ENCODE measurements at places on chromosomes 1 and 21. TPM values are rescaled to one million over a fixed set of nuclear protein-coding genes. Genes with fewer than 3 reads are reported as not detected.
A peak's percentile ranks its signal among the peaks of the same experiment; 100 is the strongest.

Gene EIF4G3
- 12.5 TPM for total RNA-seq

Gene CCDC190
- total RNA-seq, result not detected

Gene GPR25
- total RNA-seq, result not detected

Gene SPRR3
- total RNA-seq, result not detected

Gene LRRC3
- 3.0 TPM for total RNA-seq

Gene DIO1
- total RNA-seq, result 155 TPM

GRCh38 chr1:52658795-52659194 lies 25.8 kb downstream of the SHISAL2A start:
- no peaks in the 10 kb centered on the region for H3K4me1 ChIP-seq
- H3K27ac ChIP-seq, result no peak overlapping the region
- no peak overlapping the region for H3K4me3 ChIP-seq
- DNase-seq, result no peak

GRCh38 chr1:48680411-48681035 lies 96.2 kb downstream of the BEND5 start:
- no peaks in the 10 kb centered on the region for H3K27me3 ChIP-seq
- H3K4me1 ChIP-seq, result peaks cover 47% of the 10 kb centered on the region
- no peak overlapping the region for H3K4me3 ChIP-seq
- peak overlapping the region; percentile 69 for H3K27ac ChIP-seq
- H3K36me3 ChIP-seq, result no peaks in the 10 kb centered on the region
- no peak for DNase-seq

DNA sequence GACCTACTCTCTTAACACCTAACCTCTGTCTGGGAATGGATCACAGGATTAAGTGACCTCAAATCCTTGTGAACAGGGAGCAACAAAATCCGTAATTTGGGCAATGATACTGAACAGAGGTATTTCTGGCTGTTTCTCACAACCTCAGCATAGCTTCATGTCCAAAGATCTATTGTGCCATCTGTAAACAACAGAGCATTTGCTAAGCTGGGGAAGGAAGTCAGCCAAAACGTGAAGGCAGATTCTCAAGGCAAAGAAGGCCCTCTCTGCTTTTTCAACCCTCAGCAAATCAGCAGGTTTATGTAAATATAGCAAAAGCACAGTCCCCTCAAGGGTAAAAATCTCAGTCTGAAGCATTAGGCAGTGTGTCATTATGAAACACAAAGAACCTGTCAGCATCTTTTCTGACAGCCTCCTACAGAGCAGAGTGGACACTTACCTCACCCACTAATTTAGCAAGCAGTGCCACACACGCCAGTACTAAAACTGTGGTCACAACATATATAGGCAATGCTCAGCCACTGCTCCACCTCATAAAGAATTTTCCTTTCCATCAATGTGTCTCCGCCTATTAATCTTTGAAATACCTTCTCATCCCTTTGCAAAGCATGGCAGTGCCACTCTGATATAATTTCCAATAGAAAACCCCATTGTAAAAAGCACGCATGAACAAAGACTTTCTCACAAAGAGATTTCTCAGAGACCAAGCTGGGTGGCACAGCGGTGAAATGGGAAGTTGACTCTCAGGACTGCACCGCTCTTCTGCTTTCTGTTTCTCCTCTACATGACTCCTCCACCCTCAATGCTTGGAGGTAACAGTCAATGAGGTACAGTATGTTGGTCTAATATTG lies 188.0 kb downstream of the RERE start:
- H3K4me1 ChIP-seq, result peaks cover 40% of the 10 kb centered on the region
- H3K27ac ChIP-seq, result peak overlapping the region; percentile 64
- H3K36me3 ChIP-seq, result no peaks in the 10 kb centered on the region
- no peaks in the 10 kb centered on the region for H3K27me3 ChIP-seq
- no peak overlapping the region for H3K4me3 ChIP-seq

DNA sequence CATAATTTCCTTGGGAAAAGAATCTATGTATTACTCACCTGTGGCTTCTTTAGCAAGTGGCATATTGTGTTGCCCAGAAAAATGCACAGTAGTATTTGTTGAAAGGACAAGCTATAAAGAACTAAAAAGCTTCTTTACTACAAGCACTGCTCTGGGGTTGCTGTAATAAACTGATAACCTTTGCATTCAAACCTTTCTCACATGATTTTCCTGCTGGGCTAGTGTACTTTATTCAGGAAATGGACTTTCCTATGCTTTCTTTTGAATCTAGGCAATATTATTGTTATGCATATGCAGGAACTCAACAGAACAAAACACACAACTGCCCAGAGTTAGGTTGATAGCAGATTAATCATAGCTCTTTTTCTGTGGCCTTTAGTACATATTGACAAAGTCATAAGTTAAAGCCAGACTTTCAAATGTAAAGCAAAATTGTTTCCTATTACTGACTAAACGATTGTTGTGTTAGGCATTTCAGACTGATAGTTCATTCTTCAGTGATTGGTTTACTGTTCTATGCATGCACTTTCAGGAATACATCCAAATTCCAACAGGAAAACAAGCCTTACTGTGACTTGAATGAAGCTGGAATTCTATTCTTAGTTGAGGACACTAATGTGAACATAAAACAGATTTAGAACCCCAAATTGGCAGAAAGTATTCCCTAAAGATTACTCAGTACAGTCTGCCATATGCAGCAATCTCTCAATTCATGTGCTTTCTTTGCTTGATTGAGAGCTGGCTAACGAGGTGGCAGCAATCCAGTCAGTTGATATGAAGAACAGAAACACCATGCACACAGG lies 564.3 kb upstream of the NEGR1 start:
- no peaks in the 10 kb centered on the region for H3K27me3 ChIP-seq
- H3K4me3 ChIP-seq, result no peak overlapping the region
- no peaks in the 10 kb centered on the region for H3K4me1 ChIP-seq
- H3K27ac ChIP-seq, result no peak overlapping the region
- H3K36me3 ChIP-seq, result no peaks in the 10 kb centered on the region

GRCh38 chr1:23559985-23560741 lies 862 bp upstream of the ID3 start:
- no peaks in the 10 kb centered on the region for H3K36me3 ChIP-seq
- H3K27ac ChIP-seq, result peak overlapping the region; percentile 84
- H3K4me3 ChIP-seq, result peak overlapping the region; percentile 67
- no peaks in the 10 kb centered on the region for H3K27me3 ChIP-seq
- H3K4me1 ChIP-seq, result peaks cover 7% of the 10 kb centered on the region

DNA sequence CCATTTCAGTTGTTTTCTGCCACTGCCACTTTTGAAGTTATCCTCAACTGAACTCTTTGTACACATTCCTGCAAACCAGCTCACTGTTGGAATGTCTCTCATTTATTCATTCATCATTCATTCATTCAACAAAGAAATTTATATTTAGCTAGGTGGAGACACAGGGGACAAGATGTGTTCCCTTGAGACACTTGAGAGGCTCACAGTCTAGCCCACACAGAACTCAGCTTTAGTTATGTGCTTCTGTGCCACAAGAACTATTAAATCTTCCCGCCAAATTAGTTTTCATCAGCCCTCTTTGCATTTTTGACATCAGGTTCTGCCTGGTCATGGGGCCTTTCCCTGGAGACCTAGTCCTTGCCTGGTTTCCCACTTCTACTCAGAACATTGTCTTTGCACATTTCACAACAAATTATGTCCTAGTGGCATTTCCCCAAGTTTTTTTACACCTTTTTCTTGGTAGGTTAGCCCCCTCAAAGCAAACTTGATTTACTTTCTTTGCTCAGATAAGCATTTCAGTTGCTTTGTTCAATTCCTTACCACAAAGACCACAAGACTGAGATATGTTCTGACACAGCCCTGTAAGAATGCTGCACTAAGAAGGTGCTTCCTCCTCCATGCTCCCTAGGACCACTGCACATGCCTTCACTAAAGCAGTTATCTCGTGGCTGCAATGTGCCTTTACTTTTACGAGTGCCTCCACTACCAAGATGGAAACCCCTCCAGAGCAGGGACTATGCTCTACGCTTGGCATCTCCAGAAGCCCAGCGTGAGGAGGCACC lies 31.0 kb downstream of the ILDR2 start:
- H3K36me3 ChIP-seq, result no peaks in the 10 kb centered on the region
- DNase-seq, result no peak
- no peak overlapping the region for H3K4me3 ChIP-seq

All from liver (tissue), 10 donors.